ENCODE measurements at places on chromosomes 6 and 20.

GRCh38 chr6:167047554-167047953, 48.4 kb downstream of the CEP43 start:
- no peak for DNase-seq

DNA sequence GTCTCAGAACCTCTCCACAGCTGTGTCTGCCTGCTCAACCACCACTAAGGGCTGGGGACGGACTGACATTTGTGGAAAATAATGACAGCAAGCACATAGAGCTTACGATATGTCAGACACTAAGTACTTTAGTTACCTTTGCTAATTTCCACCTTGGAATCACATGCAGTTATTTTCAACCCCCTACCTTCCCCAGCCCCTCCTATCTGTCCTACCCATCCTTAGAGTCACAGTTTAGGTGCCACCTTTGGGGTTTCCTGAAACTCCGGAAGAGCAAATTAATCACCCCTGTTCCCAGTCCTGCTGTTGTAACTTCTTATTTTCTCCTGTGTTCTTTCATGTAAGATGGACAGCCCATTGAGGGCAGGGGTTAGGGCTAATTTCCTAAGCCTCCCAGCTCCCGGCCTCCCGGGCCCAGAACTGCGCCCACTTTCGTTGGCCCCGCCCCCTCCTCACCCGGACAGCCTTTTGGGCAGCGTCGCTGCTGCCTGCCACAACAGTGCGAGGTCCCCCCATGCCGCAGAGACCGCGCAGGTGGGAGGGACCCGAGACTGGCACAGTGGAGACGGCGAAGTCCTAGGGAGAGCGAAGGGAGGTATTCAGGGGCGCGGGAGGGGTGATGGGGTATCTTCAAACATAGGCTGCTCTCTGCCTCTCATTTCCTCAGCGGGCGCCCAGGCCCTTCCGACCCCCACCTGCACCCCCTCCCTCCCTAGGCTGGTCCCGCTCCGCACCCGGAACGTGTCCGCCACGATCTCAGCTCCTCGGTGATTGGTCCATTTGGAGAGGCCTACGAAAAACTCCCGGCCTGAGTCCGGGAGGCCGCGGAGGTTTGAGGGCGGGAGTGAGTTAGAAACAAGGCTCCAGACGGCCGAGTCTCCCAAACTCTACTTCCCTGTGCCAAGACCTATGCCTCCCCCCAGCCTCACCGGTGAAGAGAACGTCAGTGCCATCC, 1.1 kb downstream of the DDAH2 start:
- no peak for DNase-seq

GRCh38 chr20:6575912-6576401, 191.5 kb upstream of the BMP2 start:
- no peak for DNase-seq

DNA sequence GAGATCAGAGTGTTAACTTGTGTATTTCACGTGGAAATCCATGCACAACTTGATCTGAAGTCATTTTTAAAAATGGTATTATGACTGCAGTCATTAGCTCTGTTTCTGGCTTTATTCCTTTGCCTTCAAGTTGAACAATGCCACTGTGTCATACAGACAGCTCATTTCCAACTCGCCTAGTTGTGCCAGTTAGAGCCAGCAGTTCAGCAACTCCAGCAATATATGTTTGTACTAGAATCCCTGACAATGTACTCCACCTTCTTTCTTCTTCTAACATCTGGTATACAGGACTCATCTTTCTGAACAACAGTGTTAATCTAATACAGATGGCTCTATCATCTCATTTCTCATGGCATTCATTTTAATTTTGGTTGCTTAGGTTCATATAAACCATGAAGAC, 418.3 kb upstream of the POU3F2 start:
- peak; percentile 28 for DNase-seq

- no peak for DNase-seq
These were observed 166.4 kb downstream of the EYA4 start for GRCh38 chr6:133407320-133408100.

DNA sequence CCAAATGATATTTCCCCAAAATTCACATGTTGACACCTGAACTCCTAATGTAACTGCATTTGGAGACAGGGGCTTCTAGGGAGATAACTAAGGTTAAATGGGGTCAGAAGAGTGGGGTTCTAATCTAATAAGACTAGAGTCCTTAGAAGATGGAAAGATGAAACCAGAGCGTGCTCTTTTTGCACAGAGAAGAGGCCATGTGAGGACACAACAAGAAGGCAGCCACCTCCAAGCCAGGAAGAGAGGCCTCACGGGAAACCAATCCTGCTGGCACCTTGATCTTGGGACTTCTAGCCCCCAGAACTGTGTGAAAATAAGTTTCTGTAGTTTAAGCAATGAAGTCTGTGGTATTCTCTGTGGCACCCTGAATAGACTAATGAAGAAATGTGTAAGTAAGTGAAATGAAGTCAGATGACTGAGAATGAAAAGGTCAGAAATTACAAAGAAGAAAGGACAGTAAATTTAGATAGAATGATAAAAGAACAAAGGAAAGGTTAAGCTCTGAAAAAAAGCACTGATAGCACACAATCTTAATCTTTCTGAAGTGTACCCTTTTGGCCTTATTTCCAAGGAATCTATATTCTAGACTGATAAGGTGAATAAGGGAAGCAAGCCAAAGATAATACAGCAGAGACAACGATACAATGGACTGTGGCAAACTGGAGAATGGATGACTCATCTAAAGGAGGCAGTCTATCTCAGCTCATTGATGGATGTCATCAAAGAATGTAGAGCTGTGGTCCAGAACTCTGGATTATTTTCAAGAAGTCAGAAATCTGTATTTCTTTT, 110.4 kb downstream of the MYB start:
- DNase-seq, result no peak

DNA sequence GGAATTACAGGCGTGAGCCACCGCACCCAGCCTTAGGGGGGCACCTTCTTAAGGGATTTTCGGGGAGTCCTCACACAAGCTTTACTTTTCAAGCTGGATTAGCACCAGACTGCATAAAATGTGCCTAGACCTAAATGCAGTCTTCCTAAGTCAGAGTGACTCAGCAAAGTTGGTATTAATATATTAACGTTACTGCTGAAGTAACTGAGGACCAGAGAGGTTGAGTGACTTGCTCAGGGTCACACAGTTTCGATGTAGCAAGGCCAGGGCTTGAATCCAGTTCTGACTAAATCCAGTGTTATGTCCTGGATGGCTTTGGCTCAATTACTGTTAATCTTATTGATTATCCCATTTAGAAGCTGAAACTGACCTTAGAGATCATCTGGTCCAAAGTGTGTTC, 13.4 kb downstream of the EDEM2 start:
- no peak for DNase-seq

DNA sequence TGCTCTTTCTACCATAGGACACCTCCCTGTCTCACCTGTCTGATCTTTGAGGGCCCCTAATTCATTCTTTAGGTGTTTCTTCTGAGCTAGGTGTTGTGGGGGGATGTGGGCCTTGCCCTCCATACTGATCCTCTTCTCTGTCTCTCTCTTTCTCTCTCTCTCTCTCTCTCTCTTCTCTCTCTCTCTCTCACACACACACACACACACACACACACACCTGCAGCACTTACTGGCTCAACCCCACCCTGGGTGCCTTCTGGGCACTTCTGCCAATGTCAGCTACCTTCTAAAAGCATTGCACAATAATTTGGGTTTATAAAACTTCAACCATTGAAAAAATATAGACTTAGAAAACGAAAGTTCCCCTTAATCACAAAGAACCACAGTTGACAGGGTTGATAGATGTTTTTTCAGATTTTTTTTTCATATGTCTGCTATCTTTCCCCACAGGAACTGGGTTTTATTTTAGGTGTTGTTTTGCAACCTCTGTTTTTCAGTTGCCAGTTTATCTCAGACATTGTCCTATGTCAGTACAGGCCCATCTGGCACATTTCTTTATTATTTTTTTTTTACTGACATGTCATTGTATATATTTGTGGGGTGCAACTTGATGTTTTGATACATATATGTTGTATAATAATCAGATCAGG, 28.1 kb downstream of the PKIG start:
- peak; percentile 62 for DNase-seq

DNA sequence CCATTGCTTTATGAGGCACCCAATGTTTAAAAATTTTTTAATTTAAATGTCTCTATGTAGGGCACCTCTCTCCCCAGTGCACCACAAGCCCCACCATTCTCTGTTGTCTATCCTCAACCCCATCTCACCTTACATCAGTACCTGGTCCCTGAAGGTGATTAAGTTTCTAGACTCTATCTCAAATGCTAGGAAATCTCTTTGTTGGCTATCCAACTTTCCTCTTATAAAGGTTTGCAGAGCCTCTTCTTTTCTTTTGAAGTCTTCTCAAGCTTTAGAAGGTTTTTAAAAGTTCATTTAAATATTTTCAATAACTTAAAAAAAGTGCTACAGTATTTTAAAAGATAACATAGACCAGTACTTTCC, 76.5 kb upstream of the TBC1D7 start:
- DNase-seq, result no peak

- DNase-seq, result no peak
These were observed 7.3 kb upstream of the TGM2 start for GRCh38 chr20:38172408-38172807.

DNA sequence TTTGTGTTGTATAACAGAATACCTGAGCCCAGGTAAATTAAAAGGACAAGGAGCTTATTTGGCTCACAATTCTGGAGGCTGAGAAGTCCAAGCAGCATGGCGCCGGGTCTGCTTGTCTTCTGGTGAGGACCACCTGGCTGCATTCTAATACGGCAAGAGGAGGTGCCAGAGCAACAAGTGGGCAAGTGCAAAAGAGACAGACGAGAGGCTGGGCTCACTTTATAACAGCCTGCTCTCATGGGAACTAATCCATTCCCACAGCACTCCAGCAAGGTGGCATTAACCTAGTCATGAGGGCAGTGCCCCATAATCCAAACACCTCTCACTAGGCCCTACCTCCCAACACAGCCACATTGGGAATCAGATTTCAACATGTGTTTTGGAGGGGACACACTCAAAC, 12.9 kb downstream of the PACSIN1 start:
- no peak for DNase-seq

- no peak for DNase-seq
These were observed 162.9 kb upstream of the SASH1 start for GRCh38 chr6:148179786-148180185.

GRCh38 chr20:9172851-9173250, 104.0 kb downstream of the PLCB4 start:
- no peak for DNase-seq

- no peak for DNase-seq
These were observed 2.7 kb downstream of the COL21A1 start for GRCh38 chr6:56244528-56245253.

GRCh38 chr20:32621891-32622584, 36.9 kb upstream of the NOL4L start:
- no peak for DNase-seq

- no peak for DNase-seq
These were observed 31.3 kb upstream of the BMP2 start for GRCh38 chr20:6735942-6736845.

GRCh38 chr20:32072168-32072750, 20.2 kb downstream of the HCK start:
- no peak for DNase-seq

DNA sequence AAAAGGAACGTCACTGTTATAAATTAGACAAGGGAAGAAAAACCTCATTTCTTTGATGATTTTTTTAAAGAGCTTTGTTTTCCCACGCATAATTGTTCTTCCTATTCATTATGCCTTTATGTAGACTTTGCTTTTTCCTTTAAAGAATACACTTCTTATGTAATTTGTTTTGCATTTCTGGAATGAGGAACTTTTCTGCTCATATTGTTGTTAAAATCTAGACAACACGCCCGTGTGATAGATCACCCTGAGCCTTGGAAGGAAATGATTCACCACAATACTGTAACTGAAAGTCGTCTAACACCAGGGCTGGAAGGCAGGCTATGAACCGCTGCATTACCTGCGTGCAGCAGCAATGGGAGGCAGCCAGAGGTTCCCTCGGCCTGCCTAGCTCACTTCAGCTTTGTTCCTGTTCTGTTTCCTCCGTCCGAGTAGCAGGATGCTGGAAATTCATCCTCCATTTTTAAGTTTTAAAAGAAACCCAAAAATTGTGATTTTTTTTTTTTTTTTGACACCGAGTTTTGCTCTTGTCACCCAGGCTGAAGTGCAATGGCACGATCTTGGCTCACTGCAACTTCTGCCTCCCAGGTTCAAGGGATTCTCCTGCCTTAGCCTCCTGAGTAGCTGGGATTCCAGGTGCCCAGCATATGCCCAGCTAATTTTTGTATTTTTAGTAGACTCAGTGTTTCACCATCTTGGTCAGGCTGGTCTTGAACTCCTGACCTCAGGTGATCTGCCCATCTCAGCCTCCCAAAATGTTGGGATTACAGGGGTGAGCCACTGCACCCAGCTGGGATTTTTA, 49.6 kb upstream of the ZNF217 start:
- DNase-seq, result peak; percentile 85

DNA sequence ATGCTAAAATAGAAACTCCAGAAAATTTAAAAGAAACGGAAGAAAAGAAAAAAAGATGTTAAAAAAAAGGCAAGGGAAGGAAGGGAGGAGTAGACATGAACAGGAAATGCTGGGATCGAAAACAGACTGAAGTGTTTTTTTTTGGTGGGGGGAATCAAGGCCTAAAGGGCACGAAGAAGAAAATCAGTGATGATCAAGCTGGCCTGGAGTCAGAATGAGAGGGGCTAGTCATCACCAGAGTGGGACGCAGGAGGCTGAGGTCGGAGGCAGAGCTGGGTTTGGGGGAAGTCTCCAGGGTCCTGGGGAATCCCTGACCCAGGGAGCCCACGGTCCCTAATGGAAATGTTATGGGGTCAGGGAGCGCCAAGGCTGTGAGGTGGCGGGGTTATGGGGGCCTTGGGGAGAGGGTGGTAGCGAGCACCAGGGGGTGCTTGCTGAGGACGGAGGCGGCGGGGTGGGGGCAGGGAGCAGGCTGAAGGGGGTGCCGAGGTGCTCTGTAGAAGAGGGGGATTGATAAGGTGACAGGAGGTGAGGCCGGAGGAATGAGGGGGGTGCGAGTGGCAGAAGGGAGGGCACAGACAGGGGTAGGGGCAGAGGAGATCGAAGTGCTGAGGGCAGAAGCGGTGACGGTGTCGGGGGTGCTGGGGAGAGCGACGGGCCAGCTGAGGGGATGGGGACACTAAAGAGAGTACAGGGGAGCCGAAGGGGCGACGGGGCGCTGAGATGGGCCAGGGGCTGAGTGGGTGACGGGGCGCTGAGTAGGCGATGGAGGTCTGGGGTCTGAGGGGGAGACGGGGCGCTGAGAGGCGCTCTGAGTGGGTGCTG, 684 bp downstream of the ZNFX1 start:
- DNase-seq, result no peak

GRCh38 chr6:33746036-33746600, 587 bp downstream of the IP6K3 start:
- DNase-seq, result no peak

- no peak for DNase-seq
These were observed 38.7 kb downstream of the MOXD1 start for GRCh38 chr6:132362442-132363185.

DNA sequence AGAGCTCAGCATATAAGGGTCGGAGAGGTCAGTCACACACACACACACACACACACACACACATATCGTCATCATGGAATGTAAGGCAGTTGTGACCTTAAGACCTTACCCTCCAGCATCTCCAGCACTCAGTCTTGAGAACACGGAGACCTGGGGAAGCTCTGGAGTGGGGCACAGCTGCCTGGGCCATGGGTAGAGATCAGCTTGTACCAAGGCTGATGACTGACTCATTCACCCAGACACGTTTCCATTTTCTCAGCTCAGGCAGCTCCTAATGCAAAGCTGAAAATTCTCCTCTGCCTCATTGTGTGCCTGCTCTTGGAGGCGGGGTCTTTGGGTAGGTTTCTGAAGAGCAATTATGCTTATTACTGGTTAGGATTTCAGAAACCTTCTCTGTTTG, 38.3 kb upstream of the PDYN start:
- DNase-seq, result no peak
